ENCODE measurements at places on chromosomes 16 and 17.
A peak's percentile ranks its signal among the peaks of the same experiment; 100 is the strongest.

GRCh38 chr17:48814504-48814903, 2.5 kb downstream of the TTLL6 start:
- peaks cover 10% of the 10 kb centered on the region for H3K4me1 ChIP-seq
- no peaks in the 10 kb centered on the region for H3K36me3 ChIP-seq
- peaks cover 40% of the 10 kb centered on the region for H3K27me3 ChIP-seq
- no peak overlapping the region for H3K4me3 ChIP-seq
- H3K27ac ChIP-seq: no peak overlapping the region
- peak; percentile 25 for DNase-seq

DNA sequence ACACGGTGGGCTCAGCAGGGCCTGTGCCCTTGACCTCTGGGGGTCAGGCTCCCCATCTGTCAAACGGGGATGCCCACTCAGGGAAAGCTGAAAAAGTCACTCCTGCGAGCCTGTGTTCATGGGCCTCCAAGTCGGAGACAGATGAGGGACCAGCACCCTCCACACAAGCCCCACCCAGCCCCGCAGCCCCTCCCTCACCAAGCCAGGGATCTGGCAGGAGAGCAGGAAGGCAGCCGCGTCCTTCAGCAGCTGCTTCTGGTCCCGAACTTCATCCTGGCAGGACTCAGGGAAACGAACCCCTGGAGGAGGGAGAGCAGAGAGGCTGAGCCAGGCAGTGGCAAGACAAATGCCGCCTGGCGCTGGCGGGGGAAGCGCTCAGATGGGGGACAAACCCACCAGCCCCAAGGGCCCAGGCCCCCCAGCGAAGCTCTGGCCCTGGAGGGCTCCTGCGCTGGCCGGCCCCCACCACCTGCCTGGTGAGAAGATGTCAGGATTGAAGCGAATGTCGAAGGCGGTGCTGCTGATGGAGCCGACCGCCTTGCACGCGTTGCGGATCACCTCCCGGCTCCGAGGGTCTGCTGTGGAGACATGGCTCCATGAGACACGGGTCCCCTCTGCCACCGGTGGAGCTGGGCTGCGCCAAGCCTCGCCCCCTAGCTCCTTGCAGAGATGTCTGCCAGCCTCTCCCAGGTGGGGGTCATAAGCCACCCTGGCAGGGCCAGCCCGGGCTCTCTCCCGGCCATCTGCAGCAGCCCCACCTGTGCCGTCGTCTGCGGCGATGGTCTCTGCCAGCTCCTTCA, 15.4 kb downstream of the CLUH start:
- H3K27me3 ChIP-seq: no peaks in the 10 kb centered on the region
- no peak overlapping the region for H3K4me3 ChIP-seq
- peaks cover 89% of the 10 kb centered on the region for H3K36me3 ChIP-seq
- peak overlapping the region; percentile 48 for H3K27ac ChIP-seq
- no peaks in the 10 kb centered on the region for H3K4me1 ChIP-seq
- DNase-seq: peak; percentile 14

- H3K4me3 ChIP-seq: no peak overlapping the region
- no peaks in the 10 kb centered on the region for H3K4me1 ChIP-seq
- no peak for DNase-seq
- no peaks in the 10 kb centered on the region for H3K36me3 ChIP-seq
- H3K27me3 ChIP-seq: no peaks in the 10 kb centered on the region
Measured at GRCh38 chr16:74951681-74952080, 33.2 kb downstream of the WDR59 start.

DNA sequence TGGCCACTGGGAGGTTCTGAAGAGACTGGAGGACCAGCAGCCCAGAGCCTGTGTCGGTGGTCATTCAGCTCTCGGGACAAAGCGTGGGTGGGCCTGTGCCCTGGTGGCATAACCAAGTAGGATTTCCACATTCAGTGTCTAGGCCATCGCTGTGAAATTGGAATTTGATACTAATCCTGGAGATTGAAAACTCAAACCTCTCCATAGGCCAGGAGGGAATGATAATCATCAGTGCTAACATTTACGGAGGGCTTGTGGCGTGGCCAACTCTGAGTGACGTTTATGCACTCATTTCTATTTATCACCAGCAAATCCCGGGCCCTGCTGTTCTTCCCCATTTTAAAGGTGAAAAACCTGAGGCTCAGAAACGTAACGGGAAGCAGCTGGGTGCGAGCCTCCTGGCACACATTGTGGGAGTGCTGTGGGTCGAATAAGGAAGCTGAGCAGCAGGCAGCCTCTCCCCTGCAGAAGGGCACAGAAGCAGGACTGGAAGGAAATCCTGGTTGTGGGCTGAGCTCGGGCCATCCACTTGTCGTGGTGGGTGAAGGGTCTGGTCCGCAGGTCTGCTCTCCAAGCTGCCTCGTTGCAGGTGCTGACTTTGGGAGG, 33.1 kb downstream of the RAI1 start:
- H3K27me3 ChIP-seq: no peaks in the 10 kb centered on the region
- no peaks in the 10 kb centered on the region for H3K36me3 ChIP-seq
- DNase-seq: no peak
- no peak overlapping the region for H3K27ac ChIP-seq
- peaks cover 14% of the 10 kb centered on the region for H3K4me1 ChIP-seq
- no peak overlapping the region for H3K4me3 ChIP-seq

DNA sequence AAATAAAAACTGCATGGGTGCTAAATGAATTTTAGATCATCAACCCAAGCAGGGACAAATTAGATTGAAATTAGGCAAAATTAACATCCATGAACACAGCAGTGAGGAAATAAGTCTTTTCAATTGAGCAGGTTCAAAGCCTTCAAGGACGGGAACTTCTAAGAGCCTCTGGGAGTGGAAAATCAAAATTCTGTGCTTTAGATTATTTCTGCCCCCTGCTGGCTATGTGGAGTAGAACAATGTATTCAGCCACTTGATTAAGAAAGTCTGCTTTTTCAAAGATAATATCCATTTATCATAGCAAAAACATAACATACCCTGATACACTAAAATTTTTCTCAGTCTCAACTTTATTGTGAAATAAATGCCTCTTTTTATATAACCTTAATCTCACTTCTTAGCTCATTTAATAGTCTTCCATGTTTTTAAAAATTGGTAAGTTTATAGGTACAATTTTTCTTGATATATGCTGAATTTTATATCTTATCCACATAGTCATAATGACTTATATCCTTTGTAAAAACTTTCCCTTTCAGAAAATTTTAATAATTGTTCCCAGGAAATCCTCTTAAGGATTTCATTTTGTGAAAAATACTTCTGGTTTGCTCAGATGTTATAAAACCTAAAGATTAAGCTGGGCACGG, 28.1 kb upstream of the NOL11 start:
- no peaks in the 10 kb centered on the region for H3K36me3 ChIP-seq
- H3K4me3 ChIP-seq: no peak overlapping the region
- DNase-seq: no peak

DNA sequence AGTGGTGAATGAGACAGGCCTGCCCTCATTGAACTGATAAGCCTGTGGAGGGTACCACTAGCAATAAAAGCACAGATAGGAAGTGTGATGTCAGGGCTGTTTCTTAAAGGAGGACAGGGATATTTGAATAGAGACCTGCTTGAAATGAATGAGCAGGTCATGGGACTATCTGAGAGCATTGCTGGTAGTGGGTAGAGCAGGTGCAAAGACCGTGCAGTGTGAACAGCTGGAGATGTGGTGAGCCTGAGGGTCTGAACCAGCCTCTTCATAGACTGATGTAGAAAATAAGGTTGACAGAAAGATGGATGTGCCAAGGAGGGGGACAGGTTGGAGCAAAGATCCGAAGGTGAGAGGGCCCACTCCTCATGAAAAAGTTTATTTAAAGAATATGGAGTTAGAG, 2.4 kb downstream of the NUP93 start:
- H3K27me3 ChIP-seq: no peaks in the 10 kb centered on the region
- no peak for DNase-seq

GRCh38 chr16:81158964-81159363, 62.8 kb upstream of the GCSH start:
- H3K27me3 ChIP-seq: no peaks in the 10 kb centered on the region
- no peak overlapping the region for H3K27ac ChIP-seq
- no peak for DNase-seq
- H3K4me3 ChIP-seq: no peak overlapping the region

DNA sequence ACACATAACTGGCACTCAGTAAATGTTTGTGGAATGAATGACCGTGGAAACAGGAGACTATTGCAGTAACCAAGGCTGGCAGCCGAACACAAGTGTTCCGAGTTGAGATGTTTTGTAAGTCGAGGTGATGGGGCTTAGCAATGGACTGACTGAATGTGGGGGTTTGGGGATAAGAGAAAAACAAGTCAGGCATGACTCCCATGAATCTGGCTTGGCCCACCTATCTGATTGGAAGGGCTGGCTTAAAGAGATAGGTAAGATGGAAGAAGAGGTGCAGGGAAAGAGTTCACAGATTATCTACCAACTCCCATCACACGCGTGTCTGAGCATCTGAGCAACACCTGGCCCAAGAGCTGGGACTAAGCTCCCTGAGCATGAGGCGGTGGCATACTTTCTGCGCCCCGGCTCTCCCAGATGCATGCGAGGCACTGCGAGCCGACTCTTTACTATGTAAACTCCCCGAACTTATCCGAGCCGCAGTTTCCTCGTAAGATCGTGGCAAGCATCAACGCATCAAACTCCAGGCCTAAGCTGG, 539 bp downstream of the IFT20 start:
- no peak for DNase-seq
- H3K4me1 ChIP-seq: peaks cover 41% of the 10 kb centered on the region
- H3K4me3 ChIP-seq: peak overlapping the region; percentile 99
- H3K27ac ChIP-seq: peak overlapping the region; percentile 77

GRCh38 chr16:81008505-81008789, 1.4 kb downstream of the CENPN start:
- H3K4me1 ChIP-seq: peaks cover 33% of the 10 kb centered on the region
- DNase-seq: no peak
- no peak overlapping the region for H3K4me3 ChIP-seq
- no peaks in the 10 kb centered on the region for H3K27me3 ChIP-seq
- no peak overlapping the region for H3K27ac ChIP-seq

- peak overlapping the region; percentile 39 for H3K4me3 ChIP-seq
- H3K4me1 ChIP-seq: peaks cover 37% of the 10 kb centered on the region
- peak overlapping the region; percentile 68 for H3K27ac ChIP-seq
- no peaks in the 10 kb centered on the region for H3K27me3 ChIP-seq
- no peaks in the 10 kb centered on the region for H3K36me3 ChIP-seq
Measured at GRCh38 chr16:85461022-85461813, 151.9 kb upstream of the GSE1 start.

DNA sequence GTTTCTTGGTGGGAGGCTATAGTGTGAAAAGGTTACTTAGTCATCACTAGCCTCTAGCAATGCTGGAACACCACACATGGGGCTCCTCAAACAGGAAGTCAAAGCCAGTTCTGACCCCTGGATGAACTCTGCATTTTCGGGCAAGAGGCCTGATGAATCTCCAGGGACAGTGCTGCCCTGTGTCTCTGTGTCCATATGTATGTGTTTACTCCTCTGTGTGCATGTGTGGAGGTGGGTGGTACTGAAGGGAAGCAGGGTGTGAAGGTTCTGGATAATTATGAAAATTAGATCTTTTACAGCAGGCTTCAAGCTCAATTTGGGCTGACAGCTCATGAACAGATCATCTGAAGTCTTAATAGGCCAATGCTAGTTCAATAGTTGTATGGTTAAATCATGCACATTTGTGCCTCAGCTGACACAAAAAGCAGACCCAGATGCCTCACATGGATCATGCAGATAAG, 133.6 kb downstream of the SNX11 start:
- DNase-seq: no peak
- H3K4me1 ChIP-seq: peaks cover 9% of the 10 kb centered on the region

DNA sequence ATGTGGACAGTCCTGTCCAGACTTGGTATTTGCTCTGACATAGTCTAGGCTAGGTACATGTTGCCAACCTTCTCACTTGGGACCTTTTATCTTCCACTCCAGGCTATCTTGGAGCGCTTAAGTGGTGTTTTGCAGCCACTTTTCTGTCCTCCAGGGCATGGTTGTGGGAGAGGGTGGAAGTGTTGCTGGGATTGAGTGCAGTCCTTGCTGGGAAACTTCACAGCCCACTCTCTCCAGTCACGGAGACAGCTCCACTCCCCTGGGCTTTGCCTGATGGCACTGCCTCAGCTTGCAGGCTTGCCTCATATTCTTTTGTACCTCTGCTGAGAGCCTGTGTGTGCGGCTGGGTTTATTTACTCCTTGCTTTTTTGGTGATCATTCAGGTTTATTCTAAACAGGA, 17.4 kb downstream of the RPA1 start:
- no peak for DNase-seq
- H3K27ac ChIP-seq: no peak overlapping the region
- no peaks in the 10 kb centered on the region for H3K27me3 ChIP-seq
- H3K4me3 ChIP-seq: no peak overlapping the region
- H3K36me3 ChIP-seq: peaks cover 47% of the 10 kb centered on the region

GRCh38 chr17:57068222-57068658, 16.8 kb upstream of the AKAP1 start:
- no peak for DNase-seq
- H3K4me3 ChIP-seq: no peak overlapping the region
- H3K27ac ChIP-seq: no peak overlapping the region
- H3K27me3 ChIP-seq: no peaks in the 10 kb centered on the region

GRCh38 chr17:36647636-36648035, 46.3 kb downstream of the MRM1 start:
- DNase-seq: no peak
- no peak overlapping the region for H3K27ac ChIP-seq
- no peaks in the 10 kb centered on the region for H3K4me1 ChIP-seq
- H3K36me3 ChIP-seq: no peaks in the 10 kb centered on the region
- H3K27me3 ChIP-seq: peaks cover 30% of the 10 kb centered on the region

- H3K27me3 ChIP-seq: no peaks in the 10 kb centered on the region
- no peak overlapping the region for H3K4me3 ChIP-seq
- DNase-seq: no peak
- H3K36me3 ChIP-seq: no peaks in the 10 kb centered on the region
- H3K27ac ChIP-seq: no peak overlapping the region
Measured at GRCh38 chr17:14768923-14769322, 468.0 kb downstream of the HS3ST3B1 start.

DNA sequence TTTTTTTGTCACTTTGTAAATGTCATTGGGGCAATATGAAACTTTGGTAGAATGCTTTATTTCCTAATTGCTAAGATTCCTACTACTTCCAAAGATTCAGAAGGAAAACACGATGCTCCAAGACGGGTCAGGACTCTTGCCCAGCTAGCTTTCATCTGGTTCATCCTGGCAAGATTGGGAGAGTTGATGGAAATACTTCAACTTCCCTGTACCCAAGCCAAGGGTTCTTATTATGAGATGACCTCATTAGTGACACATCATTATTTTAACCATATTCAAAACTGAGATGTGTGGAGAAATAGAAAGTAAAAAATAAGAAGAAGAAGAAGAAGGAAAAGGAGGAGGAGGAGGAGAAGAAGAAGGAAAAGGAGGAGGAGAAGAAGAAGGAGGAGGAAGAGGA, 25.6 kb downstream of the SOX9 start:
- no peak overlapping the region for H3K4me3 ChIP-seq
- peaks cover 3% of the 10 kb centered on the region for H3K4me1 ChIP-seq
- no peak for DNase-seq
- no peaks in the 10 kb centered on the region for H3K27me3 ChIP-seq
- no peaks in the 10 kb centered on the region for H3K36me3 ChIP-seq

- H3K4me3 ChIP-seq: no peak overlapping the region
- no peaks in the 10 kb centered on the region for H3K36me3 ChIP-seq
- H3K4me1 ChIP-seq: peaks cover 4% of the 10 kb centered on the region
- no peak for DNase-seq
Measured at GRCh38 chr17:19357351-19357750, 5.2 kb downstream of the B9D1 start.
